Prostate gland (tissue), 2 donors: ENCODE measurements at places on chromosomes 3 and 15. TPM values are rescaled to one million over a fixed set of nuclear protein-coding genes. Genes with fewer than 3 reads are reported as not detected.

DNA sequence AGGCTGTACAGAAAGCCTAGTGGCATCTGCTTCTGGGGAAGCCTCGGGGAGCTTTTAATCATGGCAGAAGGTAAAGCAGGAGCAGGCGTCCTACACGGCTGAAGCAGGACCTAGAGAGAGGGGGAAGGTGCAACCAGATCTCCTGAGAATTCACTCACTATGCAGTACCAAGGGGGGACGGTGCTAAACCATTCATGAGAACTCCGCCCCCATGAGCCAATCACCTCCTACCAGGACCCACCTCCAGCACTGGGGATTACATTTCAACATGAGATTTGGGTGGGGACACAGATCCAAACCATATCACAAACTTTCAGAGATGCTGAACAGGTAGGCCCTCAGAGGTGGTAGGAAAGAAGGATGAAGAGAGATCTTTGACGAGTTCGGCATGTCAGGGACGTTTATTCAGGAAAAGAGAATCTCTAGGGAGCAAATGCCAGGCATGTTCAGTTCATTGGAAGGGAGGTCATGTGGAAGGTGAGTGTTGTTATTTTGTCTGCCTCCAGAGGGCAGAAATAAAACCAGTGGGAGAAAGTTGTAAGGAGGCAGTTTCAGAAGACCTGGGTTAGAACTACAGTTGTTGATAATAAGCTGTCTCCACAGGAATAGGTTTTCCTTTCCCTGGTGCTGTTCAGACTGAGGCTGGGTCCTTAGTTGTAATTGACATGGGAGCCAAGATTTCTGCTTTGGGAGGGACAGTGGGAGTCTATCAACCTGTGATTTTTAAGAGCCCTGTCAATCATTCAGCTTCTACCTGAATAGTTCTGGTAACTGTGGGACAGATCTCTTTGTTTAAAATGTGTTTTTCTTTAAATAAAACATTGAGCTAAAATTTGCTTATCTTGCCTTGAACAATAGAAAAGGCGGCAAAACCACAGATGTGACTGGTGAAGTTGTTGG, 4.3 kb upstream of the FNDC3B start:
- DNase-seq, result no peak

DNA sequence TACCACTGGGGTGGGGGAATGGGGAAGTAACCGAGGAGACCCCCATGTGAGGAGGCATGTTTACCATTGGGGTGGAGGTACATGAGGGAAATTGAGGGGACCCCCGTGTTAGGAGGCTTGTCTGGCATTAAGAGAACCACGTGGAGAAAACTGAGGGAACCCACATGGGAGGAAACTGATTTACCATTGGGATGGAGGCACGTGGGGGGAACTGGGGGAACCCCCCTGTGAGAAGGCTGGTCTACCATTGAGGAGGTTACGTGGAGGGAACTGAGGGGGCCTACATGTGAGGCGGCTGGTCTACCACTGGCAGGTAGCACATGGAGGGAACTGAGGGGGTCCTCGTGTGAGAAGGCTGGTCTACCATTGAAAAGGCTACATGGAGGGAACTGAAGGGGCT, 159.4 kb downstream of the FBLN2 start:
- no peak for DNase-seq

GRCh38 chr3:32937331-32937730, 14.1 kb upstream of the CCR4 start:
- DNase-seq, result no peak

DNA sequence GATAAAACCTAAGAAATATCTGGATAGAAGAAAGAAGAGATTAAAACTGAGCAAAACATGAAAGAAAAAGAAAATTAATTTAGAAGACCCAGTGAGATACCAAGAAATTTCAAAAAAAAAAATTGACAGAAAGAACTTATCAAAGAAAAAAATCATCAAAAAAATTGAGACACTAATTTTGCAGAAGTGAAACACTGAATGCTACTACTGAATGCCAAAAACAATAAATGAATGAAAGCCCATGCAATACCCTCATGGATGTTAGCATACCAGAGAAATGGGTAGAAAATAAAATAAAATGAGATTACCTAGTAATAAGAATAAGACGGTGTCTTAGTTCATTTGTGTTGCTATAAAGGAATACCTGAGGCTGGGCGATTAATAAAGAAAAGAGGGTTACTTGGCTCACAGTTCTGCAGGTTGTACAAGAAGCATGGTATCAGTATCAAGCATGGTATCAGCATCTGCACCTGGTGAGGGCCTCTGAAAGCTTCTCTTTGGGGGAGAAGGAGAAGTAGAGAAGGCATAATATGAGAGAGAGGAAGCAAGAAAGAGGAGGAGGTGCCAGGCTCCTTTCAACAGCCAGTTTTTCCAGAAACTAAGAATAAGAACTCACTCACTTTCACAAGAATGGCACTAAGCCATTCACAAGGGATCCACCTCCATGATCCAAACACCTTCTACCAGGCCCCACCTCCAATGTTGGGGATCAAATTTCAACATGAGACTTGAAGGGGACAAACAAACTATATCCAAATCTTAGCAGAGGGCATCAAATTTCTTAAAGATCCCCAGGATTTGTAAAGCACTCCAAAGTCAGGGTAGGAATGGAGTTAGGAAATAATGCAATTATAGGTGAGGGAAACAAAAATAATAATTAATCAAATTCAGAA, 73.2 kb downstream of the BTLA start:
- no peak for DNase-seq

GRCh38 chr3:178966299-178967176, 105.1 kb downstream of the ZMAT3 start:
- no peak for DNase-seq

DNA sequence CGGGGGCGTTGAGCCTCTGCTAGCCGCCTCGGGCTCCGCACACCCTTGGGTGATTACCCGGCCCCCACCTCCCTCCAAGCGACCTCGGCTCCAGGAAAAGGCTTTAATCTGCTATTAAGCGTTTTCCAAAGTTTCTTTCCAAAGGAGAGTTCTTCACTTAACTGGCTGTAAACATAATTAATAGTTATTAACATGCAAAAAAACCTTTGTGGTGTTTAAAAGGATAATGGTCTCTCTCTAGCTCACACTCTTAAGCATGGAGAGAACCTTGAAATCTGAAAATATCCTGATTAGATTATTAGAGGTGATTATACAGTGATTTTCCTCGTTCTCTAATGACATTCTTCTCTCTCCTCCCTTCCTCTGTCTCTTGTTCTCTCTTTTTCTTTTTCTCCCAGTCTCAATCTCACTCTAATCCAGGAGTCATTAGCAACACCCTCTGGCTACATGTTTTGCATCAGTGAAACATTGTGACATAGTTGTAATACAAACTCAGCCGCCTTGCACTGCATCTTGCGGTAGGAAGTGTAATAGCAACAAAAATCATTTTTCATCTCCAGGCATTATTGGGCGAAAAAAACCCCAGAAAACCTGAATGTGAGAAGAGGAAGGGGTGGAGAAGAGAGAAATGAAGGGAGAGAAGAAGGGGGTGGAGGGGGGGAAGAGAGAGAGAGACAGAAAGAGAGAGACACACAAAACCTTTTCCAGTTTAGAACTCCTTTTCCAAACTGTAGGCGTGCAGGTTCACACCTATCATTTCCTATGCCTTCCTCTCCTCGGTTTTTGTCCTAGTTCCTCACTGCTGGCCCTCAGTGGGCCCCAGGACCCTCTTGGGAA, 24.4 kb downstream of the NR2F2 start:
- no peak for DNase-seq

NDUFB4 gene
- 83.3 TPM for total RNA-seq

NECTIN3 gene
- total RNA-seq, result 63.8 TPM

GTF2E1 gene
- 17.5 TPM for total RNA-seq
